Aorta (tissue), 5 donors: ENCODE measurements at places on chromosomes 2 and 18. TPM values are rescaled to one million over a fixed set of nuclear protein-coding genes. Genes with fewer than 3 reads are reported as not detected.

- no peak for DNase-seq
These were observed 4.1 kb upstream of the MARCHF7 start for GRCh38 chr2:159708066-159708760.

Gene ONECUT2
- 0.69 TPM for total RNA-seq

Gene STPG4
- 0.90 TPM for total RNA-seq

GRCh38 chr2:120831891-120832290 lies 96.2 kb downstream of the GLI2 start:
- DNase-seq, result peak; percentile 29

GRCh38 chr2:54476852-54477251 lies 20.7 kb downstream of the SPTBN1 start:
- DNase-seq, result no peak

DNA sequence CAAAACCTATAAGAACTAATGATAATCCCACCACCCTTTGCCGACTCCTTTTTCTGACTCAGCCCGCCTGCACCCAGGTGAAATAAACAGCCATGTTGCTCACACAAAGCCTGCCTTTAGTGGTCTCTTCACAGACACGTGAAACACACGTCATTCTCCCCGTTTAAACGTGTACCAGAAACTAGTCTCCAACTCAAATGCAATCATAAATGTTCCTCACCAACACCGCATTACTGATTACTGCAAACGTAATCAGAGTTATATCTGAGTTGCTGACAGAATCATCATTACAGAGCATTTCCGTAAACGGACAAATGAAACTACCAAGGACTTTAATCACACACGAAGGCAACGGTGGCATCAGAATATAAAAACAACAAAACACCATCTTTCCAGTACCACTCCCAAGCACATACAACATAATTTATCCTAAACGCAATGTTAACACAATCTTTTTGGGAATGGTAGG lies 1.9 kb downstream of the CLK1 start:
- no peak for DNase-seq

GRCh38 chr2:204010628-204011560 lies 74.3 kb downstream of the ICOS start:
- no peak for DNase-seq

Gene CDK15
- total RNA-seq, result 3.9 TPM

Gene CHRND
- total RNA-seq, result not detected
